ENCODE measurements at places on chromosomes 7 and 10.

GRCh38 chr10:85921789-85922188 is 444.8 kb downstream of the GRID1 start:
- no peak for DNase-seq

DNA sequence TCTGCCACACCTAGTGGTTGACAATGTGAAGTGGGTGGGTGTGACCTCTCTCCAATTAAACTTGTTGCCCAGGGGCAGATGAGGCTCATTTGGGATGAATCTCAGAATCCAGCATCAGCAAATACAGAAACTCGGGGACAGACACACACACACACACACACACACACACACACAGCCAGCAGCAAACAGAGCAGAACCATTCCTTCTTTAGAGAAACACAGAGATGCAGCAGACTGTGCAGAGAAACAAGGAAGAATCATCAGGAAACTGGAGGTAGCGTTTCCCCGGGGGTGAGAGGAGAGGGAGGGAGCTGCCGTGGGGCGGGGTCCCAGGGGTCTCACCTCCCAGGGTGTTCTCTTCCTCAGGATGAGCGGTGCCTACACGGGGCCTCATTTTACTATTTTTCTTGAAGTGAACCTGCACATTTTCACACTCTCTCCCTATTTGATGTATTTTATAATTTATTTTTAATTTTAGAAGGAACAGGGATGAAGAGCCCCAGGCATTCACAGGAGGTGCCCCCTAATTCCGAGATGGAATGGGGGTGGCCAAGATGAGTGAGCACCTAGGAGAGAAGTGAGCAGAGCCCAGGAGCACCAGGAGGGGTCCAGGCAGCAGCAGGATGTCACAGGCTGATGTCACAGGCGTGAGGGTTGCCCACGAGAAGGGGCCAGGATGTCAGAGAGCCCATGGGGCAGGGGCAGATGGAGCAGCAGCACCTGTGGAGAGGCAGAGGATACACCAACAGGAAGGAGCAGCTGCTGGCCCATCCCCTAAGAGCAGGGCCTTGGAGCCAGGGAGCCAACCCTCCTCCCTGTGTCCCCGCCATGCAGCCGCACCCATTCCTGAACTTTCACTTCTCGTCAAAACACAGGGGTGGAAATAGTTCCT is 85.3 kb upstream of the PPP2R2D start:
- no peak for DNase-seq

- DNase-seq, result no peak
Measured at GRCh38 chr7:78864339-78864738, 589.1 kb downstream of the MAGI2 start.

DNA sequence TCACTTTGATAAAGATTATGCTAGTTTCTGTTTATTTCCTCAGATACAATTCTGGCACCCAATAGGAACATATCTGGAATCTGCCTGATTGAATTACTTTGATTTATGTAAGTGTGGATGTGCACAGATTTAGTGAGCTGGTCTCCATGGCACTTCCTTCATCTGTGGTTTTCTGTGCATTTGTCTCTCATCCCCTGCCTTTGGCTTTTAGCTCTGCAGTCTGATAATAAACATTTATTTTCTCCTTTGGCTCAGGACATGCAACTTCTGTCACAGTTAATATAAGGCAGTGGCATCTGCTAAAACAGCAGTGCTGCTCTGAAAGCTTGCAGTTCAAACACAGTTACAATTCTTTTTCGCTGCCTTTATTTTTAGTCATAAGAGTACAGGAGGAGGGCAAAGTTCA is 273.7 kb upstream of the CHRM2 start:
- DNase-seq, result no peak

DNA sequence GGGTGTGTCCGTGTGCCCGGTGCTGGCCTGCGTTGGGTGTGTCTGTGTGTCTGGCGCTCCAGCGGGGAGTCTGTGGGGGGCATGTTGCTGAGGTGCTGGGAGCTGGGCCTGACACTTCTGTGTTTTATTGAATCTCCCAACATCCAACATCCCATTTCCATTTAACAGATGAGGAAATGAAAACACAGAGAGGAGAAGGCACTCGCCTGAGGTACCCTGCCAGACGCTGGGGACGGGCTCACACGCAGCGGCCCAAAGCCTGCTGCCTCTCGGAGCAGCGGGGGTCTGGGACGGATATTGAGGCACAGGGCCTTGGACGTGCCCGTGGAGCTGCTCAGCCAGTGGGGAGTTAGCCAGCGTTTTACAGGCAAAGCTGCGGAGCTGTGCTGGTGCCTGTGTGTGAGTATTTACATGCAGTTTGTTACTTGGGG is 133.9 kb downstream of the DNAJB6 start:
- no peak for DNase-seq

DNA sequence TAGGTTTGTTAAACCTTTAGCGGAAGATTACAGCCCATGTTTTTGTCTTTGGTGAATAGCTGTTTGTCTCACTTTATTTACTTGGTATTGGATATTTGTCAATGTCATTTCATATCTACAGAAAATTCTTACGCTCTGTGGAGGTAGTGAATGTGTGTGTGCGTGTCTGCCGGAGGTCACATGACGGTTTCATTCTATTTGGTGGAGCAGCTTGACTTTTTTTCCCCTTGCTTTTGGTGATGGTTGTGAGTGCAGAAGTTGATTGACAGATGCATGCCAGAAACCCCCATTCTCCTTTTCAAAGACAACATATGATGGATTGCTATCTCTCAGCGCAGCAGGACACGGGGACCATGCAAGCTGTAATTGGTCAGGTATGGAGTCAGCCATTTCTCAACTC is at the start of gene POU6F2:
Gene POU6F2, plus strand, starts transcription at position 225 of the 400 bp plus-strand sequence. Its CDS starts 45 bp downstream, at position 270.
- DNase-seq, result no peak

DNA sequence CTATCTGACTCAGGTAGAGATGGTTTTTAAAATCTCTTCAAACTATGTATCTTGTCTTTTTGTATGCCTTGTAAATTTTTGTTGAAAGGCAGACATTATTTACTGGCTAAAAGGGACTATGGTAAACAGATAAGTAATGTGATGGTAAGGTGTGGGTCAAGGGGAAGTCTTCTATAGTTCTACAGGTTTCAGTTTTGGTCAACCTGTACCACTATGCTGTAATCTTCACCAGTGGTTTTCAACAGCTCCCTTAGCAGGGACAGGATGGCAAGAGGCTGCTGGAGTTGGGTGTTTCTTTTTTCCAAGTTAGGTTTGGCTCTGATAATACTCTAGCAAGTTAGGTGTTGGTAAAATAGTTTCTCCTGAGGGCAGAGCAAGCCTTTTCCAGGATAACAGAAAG is 32.7 kb upstream of the FZD8 start:
- DNase-seq, result no peak

DNA sequence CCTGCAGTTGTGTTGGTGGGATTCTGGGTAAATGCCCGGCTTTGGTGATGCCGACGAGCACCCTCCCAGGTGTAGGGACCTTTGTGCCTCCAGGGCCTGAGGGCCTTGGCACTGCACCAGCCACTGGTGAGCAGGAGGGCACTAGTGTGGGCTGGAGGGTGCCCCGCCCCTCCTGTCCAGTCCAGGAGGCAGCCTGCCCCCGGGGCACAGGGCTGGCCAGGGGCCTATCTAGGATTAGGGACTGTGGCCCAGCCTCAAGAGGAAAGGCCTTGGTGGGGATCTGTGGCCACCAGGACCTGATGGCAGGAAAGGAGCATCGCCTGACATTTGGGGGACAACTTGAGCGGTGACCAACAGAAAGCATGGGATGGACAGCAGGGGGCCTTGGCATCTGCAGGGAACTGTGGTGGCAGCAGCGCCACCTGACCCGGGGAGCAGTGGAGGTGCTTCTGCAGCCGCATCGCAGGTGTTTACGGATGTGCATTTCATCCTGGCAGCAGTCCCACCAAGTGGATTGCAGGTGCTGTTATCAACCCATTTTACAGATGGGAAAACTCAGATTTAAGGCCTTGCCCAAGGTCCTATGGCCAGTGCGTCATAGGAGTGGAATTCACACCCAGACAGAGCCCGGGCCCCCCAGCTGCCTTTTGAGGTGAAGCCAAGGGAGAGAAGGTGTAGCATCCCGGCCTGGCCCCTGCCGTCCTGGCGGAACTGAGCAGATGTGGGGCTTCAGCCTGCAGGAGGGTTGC is 11.1 kb downstream of the ZNF316 start:
- no peak for DNase-seq

- DNase-seq, result no peak
Measured at GRCh38 chr7:140080919-140081318, 18.2 kb upstream of the PARP12 start.

DNA sequence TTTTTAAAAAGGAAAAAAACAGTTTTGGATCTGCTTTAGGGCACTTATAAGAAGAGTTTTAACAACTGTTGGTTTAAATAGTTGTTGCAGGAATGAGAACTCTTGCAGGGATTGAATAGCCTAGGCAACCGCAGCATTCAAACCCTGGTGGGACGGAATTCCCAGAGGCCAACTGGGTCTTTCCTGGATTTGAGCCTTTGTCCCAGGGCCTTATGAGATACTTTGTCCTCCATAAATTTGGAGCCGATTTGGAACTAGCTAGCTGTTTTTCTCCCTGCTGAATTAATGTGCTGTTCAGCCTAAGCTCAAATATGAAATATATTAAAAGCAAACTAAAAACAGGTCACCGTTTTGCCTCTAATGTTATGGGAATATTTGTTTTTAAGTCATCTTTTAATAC is 109.6 kb downstream of the LRMDA start:
- DNase-seq, result no peak

GRCh38 chr10:94042001-94042833 is 48.5 kb downstream of the PLCE1 start:
- DNase-seq, result no peak

DNA sequence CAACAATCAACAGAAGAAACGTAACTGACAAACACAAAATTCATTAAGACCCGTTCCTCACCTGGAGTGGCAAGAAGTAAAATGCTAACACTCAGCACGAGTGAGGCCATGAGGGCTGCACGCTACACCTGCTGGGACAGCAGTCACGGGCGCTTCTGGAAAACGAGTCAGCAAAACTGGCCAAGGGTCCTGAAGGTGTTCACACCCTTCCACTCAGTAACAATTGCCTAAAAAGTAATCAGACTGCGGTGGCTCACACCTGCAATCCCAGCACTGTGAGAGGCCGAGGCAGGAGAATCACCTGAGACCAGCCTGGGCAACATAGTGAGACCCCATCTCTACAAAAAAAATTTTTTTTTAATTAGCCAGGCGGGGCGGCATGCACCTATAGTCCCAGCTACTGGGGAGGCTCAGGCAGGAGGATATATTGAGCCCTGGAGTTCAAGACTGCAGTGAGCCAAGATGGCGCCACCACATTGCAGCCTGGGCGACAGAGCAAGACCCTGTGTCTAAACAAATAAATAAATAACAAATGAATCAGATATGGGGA is 199.1 kb downstream of the MAD1L1 start:
- DNase-seq, result no peak

DNA sequence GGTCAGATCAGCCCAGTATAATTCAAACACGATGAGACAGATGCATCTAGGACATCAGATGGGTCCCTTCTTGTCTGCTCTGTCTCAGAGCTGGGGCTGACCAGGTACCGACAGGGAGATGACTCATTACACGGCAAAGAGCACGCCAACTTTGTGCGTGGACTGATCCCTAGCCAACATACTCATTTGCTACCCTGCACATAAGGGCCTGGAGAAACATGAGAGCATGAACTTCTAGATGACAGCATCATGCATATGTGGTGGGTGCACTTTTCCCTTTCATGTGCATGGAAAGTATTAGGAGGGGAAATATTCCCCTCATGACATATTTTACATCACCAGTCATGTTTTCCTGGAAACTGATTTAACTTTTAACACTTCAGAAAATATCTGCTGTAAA is 35.1 kb upstream of the NPVF start:
- DNase-seq, result no peak

DNA sequence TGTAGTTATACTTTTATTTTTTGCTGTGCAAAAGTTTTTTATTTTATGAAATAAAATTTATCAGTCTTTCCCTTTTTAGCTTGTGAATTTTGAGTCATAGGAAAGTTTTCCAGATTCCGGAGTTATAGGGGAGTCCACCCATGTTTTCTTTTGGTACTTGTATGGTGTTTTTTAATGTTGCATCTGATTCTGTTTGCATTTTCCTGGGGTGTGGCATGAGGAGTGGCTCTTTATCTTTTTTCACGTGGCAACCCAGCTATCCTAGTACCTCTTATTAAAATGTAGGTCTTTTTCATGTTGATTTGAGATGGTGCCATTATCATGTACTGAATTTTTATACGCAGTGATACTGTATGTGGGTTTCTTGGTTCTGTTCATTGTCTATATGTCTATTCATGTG is 19.7 kb downstream of the EXOC6 start:
- no peak for DNase-seq

- DNase-seq, result no peak
Measured at GRCh38 chr7:20200971-20201370, 16.2 kb downstream of the MACC1 start.

DNA sequence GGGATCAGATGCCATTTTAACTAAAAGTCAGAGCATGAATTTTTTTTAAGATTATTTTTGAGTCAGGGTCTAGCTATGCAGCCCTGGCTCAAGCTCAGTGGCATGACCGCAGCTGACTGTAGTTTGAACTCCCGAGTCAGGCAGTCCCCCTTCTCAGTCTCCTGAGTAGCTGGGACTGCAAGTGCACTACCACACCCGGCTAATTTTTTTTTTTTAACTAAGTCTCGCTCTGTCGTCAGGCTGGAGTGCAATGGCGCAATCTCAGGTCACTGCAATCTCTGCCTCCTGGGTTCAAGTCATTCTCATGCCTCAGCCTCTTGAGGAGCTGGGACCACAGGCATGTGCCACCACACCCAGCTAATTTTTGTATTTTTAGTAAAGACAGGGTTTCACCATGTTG is 7.8 kb downstream of the TAS2R41 start:
- DNase-seq, result no peak

DNA sequence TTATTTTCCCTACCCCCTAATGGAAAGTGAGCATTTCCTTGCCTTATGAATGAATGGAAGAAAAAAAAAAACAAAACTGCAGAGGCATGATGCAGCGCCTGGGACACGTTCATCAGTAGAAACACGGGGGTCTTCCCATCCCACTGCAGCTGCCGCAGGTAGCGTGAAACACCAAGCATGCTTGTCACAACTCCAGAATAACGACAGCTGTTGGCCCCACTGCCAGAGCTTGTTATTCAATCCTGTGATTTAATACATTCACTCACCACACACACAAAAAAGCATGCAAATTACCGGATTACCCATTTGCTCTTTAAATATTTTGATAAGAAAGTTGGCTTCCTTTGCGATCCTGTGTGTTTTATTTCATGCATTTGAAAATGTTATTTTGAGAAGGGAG is 48.4 kb upstream of the GNA12 start:
- peak; percentile 38 for DNase-seq

GRCh38 chr7:151337346-151337745 is 4.3 kb upstream of the NUB1 start:
- no peak for DNase-seq

GRCh38 chr7:30162622-30163124 is 27.9 kb downstream of the MTURN start:
- DNase-seq, result peak; percentile 96
